ENCODE measurements at places on chromosomes 12 and 14. TPM values are rescaled to one million over a fixed set of nuclear protein-coding genes. Genes with fewer than 3 reads are reported as not detected.

CIDEB gene
- not detected for total RNA-seq

KRT7 gene
- total RNA-seq = 277 TPM

ERH gene
- total RNA-seq = 205 TPM

OTX2 gene
- not detected for total RNA-seq

SLC35E3 gene
- total RNA-seq = 10.7 TPM

RHEBL1 gene
- 0.95 TPM for total RNA-seq

DNA sequence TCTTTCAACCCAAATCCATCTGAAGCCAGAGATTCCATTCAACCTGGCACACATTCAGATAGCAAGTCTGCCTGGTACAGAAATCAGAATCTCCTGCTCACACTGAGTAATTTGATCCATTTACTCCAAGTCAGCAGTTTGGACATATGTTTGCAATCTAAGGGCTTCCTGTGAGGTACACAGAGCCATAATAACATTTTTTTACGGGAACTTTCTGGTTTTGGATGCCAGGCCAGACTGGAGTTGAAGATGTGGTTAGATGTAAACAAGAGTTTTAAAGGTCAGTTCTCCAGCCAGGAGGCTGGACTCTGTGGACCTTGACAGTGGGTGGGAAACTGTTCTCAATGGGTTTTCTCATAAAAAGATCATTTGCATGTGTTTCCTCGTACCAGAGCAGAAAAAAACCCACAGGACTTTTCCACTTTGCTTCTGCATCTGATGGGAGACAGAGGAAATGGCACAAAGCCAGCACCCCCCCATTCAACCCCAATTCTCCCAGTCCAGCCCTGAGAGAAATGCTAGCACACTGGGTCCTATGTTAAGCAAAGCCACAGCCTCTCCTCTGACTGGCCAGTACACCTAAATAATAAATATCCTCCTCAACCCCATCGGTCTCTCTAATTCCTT, 17.7 kb upstream of the TSPAN11 start:
- peak overlapping the region; percentile 70 for H3K27ac ChIP-seq
- H3K36me3 ChIP-seq = no peaks in the 10 kb centered on the region
- DNase-seq = no peak
- no peak overlapping the region for H3K4me3 ChIP-seq
- H3K4me1 ChIP-seq = peaks cover 23% of the 10 kb centered on the region

DNA sequence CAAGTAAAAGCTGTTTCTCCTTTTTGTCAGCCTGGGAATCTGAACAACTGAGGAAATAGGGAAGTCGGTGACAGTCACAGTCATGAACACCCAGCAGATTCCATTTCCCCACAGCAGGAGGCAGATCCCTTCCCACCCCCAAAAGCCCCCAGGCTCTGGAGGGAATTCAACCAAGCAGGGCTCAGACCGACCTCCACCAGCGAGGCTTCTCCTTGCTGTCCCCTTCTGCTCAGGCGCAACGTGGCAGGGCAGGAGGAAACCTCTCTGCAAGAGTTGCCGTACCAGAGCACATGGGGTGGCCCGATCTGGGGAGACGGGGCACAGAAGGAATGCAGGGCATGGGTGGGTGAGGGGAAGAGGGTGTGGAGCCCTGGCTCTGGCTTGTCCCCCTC, 319 bp downstream of the GALNT6 start:
- H3K4me3 ChIP-seq = peak overlapping the region; percentile 77
- no peaks in the 10 kb centered on the region for H3K36me3 ChIP-seq
- H3K27me3 ChIP-seq = peaks cover 4% of the 10 kb centered on the region

DNA sequence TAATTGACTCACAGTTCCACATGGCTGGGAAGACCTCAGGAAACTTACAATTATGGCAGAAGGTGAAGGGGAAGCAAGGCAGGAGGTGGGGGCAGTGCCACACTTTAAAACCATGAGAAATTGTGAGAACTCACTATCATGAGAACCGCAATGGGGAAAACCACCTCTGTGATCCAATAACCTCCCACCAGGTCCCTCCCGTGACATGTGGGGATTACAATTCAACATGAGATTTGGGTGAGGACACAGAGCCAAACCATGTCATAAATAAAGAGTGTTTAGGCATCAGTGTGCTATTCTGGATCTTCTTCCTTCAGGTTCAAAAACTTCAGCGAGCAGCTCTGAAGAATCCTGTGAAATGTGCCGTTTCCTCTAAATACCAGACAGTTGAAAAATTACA, 9.7 kb downstream of the DDX47 start:
- no peaks in the 10 kb centered on the region for H3K27me3 ChIP-seq
- no peak overlapping the region for H3K4me3 ChIP-seq
- DNase-seq = no peak
- peaks cover 43% of the 10 kb centered on the region for H3K4me1 ChIP-seq
- H3K36me3 ChIP-seq = peaks cover 42% of the 10 kb centered on the region

- peaks cover 9% of the 10 kb centered on the region for H3K36me3 ChIP-seq
- no peak overlapping the region for H3K4me3 ChIP-seq
- DNase-seq = no peak
Observed at GRCh38 chr12:106416273-106416672, 58.7 kb downstream of the POLR3B start.

GRCh38 chr12:59027199-59027598, 106.9 kb upstream of the LRIG3 start:
- no peak overlapping the region for H3K27ac ChIP-seq
- H3K4me1 ChIP-seq = peaks cover 24% of the 10 kb centered on the region
- no peaks in the 10 kb centered on the region for H3K27me3 ChIP-seq
- no peak overlapping the region for H3K4me3 ChIP-seq
- no peak for DNase-seq

DNA sequence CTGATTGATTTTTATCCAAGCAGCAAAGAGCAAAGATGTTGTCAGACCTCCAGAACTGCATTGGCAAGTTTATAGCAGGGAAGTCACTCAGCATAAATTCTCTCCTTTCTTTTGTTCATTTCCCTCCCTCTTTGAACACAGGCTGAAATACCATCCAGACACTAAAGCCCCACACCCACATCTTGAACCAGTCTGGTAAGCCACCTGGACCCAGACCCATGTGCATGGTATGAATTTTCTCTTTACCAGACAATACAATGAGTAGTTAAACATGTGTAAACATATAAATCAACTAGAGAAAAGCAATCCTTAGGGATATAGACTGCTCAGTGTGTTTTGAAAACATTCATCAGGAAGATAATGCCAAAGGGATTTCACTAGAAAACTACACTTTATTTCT, 488.3 kb upstream of the FLRT2 start:
- no peak overlapping the region for H3K27ac ChIP-seq
- H3K27me3 ChIP-seq = no peaks in the 10 kb centered on the region
- H3K36me3 ChIP-seq = no peaks in the 10 kb centered on the region
- no peak for DNase-seq

GRCh38 chr14:33120966-33121365, 182.3 kb downstream of the NPAS3 start:
- H3K27ac ChIP-seq = no peak overlapping the region
- no peaks in the 10 kb centered on the region for H3K27me3 ChIP-seq
- H3K4me3 ChIP-seq = no peak overlapping the region
- no peaks in the 10 kb centered on the region for H3K4me1 ChIP-seq
- H3K36me3 ChIP-seq = no peaks in the 10 kb centered on the region

DNA sequence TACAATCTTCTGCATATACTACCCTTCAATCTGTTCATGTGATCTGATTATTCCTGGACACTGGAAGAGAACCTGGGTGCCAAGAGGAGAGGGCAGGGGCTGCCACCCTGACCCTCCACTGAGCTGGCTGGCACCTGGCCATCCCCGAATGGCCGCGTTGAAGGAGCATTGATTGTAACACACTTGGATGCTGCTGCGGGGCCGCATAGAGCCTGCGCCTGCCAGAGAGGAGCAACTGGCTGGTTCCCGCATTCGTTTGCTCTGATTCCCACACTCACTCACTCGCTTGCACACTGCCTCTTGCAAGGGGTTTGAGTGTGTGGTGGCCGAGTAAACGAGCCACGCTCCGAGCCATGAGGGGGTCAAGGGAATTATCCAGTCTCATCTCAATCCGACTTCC, 32.4 kb downstream of the PSEN1 start:
- H3K4me3 ChIP-seq = no peak overlapping the region
- no peak for DNase-seq
- H3K36me3 ChIP-seq = peaks cover 20% of the 10 kb centered on the region
- no peaks in the 10 kb centered on the region for H3K27me3 ChIP-seq
- no peaks in the 10 kb centered on the region for H3K4me1 ChIP-seq

GRCh38 chr12:4859478-4860210, 50.1 kb upstream of the KCNA1 start:
- peaks cover 25% of the 10 kb centered on the region for H3K4me1 ChIP-seq
- no peaks in the 10 kb centered on the region for H3K36me3 ChIP-seq
- peaks cover 40% of the 10 kb centered on the region for H3K27me3 ChIP-seq
- H3K4me3 ChIP-seq = no peak overlapping the region
- DNase-seq = no peak

DNA sequence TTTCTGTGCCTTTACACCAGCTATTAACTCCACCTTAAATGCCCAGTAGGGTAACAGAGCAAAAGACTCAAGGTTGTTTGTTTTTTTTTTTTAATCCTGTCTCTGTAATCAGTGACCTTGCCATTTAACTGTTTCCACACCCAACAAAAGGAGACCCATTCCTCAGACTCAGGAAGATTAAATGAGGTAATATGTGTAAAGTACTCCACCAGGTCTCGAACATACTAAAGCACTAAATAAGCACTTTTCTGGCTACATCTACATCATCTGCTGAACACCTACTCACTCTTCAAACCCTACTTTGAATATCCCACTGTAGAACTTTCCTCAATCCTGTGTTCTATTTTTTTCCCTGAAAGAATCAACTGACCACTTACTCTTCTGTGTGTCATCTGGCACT, 4.1 kb downstream of the SLC2A13 start:
- no peaks in the 10 kb centered on the region for H3K27me3 ChIP-seq
- no peak for DNase-seq
- no peak overlapping the region for H3K4me3 ChIP-seq
- peaks cover 25% of the 10 kb centered on the region for H3K4me1 ChIP-seq
- no peak overlapping the region for H3K27ac ChIP-seq

- H3K27me3 ChIP-seq = no peaks in the 10 kb centered on the region
- H3K4me1 ChIP-seq = no peaks in the 10 kb centered on the region
- DNase-seq = no peak
- H3K4me3 ChIP-seq = no peak overlapping the region
- H3K27ac ChIP-seq = no peak overlapping the region
- H3K36me3 ChIP-seq = no peaks in the 10 kb centered on the region
Observed at GRCh38 chr14:93720981-93721483, 67.3 kb downstream of the PRIMA1 start.

DNA sequence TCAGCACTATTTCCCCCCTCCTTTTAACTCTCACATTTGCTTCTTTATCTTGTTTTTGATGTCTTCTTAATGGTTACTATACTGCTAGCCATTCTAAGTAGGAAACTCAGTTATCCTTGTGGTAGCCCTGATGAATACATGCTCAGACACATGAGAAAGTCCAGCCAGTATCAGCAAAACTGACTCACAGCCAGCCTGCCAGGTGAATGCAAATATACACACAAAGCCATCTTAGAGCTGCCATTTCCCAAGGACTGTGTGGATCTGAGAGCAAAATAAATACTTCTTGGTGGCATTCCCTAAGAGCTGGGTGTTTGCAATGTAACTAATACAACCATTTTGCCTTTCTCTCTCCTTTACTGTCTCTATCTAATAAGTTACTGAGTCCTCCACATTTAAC, 455.2 kb downstream of the CCER1 start:
- H3K36me3 ChIP-seq = no peaks in the 10 kb centered on the region
- H3K27me3 ChIP-seq = no peaks in the 10 kb centered on the region
- H3K4me1 ChIP-seq = peaks cover 5% of the 10 kb centered on the region
- DNase-seq = no peak

- DNase-seq = no peak
- no peaks in the 10 kb centered on the region for H3K27me3 ChIP-seq
- no peak overlapping the region for H3K27ac ChIP-seq
- no peaks in the 10 kb centered on the region for H3K36me3 ChIP-seq
Observed at GRCh38 chr12:123143736-123144461, 7.0 kb downstream of the PITPNM2 start.

- no peak for DNase-seq
- H3K4me3 ChIP-seq = no peak overlapping the region
- H3K27ac ChIP-seq = peak overlapping the region; percentile 12
- peaks cover 51% of the 10 kb centered on the region for H3K4me1 ChIP-seq
Observed at GRCh38 chr12:108609537-108610335, 11.9 kb upstream of the TMEM119 start.

DNA sequence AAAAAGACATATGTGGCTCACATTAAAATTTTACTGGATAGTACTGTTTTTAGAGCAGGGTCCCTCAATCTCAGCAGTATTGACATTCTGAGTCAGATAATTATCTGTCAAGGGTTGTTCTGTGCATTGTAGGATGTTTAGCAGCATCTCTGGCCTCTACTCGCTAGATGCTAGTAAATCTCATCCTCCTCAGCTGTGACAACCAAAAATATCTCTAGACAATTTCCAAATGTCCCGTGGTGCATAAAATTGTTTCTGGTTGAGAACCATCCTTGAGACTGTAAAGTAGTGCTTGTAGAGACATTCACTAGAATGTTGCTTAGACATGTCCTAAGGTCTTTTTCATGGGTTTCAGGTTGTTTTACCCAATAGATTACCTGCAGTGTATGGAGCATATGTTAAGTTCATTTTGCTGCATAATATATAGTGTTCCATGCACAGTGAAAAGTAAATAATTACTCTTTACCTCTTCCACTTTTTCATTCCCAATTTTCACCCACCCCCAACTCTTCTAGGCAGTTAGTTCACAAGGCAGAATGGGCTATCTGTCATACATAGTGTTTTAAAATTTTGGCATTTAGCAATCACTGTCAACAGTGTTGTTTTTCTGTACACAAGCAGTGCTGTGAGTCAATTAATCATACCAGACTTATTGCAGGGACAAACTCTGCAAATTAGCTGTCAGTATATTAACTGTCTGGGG, 200.2 kb upstream of the SLC38A2 start:
- peak overlapping the region; percentile 12 for H3K27ac ChIP-seq
- H3K4me1 ChIP-seq = peaks cover 39% of the 10 kb centered on the region
- no peak overlapping the region for H3K4me3 ChIP-seq
- no peak for DNase-seq

DNA sequence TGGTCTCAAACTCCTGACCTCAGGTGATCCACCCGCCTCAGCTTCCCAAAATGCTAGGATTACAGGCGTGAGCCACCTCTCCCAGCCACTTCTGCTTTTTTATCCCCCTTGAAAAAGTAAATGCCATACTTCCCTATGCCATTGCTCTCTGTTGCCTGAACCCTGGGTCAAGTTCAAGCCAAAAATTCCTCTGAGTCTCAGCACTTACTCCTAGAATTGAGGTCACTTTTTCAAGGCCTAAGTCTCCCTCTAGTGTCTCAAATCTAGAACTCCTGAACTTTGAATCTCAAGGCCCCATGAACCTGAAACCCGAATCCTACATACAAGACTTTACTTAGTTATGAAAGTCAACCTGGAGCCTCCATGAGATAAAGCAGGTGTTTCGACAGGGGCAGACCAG, 1.4 kb upstream of the APOBEC1 start:
- no peak for DNase-seq
- no peak overlapping the region for H3K4me3 ChIP-seq
- no peaks in the 10 kb centered on the region for H3K36me3 ChIP-seq
- no peaks in the 10 kb centered on the region for H3K4me1 ChIP-seq
- no peak overlapping the region for H3K27ac ChIP-seq

GRCh38 chr12:53145383-53146260, 34.9 kb upstream of the ZNF740 start:
- no peaks in the 10 kb centered on the region for H3K36me3 ChIP-seq
- H3K4me1 ChIP-seq = no peaks in the 10 kb centered on the region
- no peak overlapping the region for H3K27ac ChIP-seq
- H3K4me3 ChIP-seq = no peak overlapping the region

- peaks cover 2% of the 10 kb centered on the region for H3K36me3 ChIP-seq
- H3K4me3 ChIP-seq = no peak overlapping the region
- no peak overlapping the region for H3K27ac ChIP-seq
- DNase-seq = no peak
Observed at GRCh38 chr12:128930606-128931005, 77.3 kb downstream of the GLT1D1 start.
